ENCODE measurements at places on chromosomes 4 and X.
A peak's percentile ranks its signal among the peaks of the same experiment; 100 is the strongest.

GRCh38 chrX:2652106-2652505 lies 39.0 kb upstream of the CD99 start:
- DNase-seq = no peak

- no peak for DNase-seq
Observed at GRCh38 chr4:72314869-72315268, 254.2 kb downstream of the ADAMTS3 start.

DNA sequence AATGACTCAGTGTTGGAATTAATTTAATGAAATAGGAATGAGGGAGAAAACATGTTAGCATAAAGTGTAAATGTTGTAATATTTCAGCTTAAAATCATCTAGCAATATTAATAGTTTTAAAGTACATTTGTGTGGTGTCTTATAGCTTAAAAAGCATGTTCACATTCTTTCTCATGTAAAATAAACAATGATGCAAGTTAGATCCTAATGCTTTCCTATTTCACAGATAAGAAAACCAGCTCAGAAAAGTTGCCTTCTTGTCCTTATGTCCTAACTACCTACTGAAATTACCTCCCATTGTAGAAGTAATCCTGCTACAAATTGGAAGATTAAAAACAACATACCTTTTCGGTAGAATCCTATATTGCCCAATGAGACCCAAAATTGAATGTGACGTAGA lies 40.9 kb upstream of the PRDM8 start:
- DNase-seq = no peak

DNA sequence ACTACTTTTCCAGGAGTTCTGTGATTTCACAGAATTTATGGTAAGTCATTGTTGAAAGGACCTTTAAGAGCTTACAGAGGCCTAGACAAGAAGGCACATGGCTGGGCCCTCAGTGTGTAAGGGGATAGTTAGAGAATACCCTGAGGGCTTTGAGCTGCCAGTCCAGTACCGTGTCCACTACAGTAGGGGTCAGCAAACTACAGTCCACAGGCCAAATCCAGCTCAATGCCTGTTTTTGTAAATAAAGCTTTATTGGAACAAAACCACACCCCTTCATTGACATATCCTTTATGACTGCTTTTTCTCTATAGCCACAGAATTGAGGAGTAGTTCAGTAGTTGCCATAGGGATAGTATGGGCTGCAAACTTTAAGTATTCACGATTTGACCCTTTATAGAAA lies 176.2 kb downstream of the MID1 start:
- no peak for DNase-seq

DNA sequence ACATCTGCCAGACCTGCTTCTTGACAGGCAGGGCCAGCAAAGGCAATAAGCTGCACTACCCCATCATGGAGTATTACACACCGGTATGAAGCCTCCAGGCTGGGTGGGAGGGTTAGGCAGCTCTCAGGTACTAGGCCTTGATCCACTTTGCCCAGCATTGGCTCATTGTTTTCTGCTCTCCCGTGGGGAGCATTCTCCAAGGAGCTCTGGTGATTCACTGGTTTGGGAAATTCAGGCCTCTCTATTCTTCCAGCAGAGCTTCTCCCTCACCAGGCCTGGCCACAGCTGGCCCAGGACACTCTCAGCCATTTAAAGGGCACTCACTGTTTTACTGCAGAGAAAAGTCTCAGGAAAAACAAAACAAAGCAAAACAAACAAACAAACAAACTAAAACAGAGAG lies 33.0 kb downstream of the DRP2 start:
- no peak for DNase-seq

DNA sequence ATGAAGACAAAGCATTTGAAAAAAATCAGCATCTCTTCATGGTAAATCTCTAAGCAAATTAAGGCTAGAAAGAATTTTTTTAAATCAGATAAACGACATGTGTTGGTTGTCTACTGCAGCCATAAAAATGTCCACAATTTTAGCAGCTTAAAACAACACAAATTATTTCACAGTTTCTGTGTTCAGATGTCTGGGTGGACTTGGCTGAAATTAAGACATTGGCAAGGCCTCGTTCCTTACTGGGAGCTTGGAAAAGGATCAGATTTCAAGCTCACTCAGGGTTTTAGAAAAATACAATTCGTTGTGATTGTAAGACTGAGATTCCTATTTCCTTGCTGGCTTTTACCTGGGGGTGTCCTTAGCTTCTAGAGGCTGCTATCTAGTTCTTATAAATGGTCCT lies 1470.6 kb downstream of the PCDH19 start:
- DNase-seq = no peak

DNA sequence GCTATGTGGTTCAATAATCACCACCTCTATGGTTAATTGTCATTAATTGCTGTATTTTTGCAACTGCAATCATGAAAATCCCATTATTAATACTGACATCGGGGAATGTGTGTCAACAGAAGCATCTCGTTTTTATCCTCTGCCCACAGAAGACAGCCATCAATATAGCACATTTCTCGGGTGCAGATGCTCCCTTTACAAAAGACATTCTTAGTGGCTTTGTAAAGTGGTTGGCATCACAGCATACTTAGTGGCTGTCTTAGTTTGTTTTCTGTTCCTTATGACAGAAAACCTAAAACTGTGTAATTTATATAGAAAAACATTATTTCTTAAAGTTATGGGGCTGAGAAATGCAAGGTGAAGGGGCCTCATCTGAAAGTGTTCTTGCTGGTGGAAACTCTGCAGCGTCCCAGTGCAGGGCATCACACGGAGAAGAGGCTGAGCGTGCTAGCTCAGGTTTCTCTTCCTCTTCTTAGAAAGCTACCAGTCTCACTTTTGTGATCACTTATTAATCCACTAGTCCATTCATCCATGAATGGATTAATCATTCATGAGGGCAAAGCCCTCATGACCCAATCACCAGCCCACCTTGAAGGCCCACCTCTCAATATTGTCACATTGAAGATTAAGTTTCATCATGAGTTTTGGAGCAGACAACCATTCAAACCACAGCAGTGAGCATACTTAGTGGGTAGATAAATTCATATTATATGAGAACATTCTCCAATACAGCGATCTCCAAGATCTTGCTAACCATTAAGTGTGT lies 1067.7 kb upstream of the PABPC4L start:
- DNase-seq = no peak

DNA sequence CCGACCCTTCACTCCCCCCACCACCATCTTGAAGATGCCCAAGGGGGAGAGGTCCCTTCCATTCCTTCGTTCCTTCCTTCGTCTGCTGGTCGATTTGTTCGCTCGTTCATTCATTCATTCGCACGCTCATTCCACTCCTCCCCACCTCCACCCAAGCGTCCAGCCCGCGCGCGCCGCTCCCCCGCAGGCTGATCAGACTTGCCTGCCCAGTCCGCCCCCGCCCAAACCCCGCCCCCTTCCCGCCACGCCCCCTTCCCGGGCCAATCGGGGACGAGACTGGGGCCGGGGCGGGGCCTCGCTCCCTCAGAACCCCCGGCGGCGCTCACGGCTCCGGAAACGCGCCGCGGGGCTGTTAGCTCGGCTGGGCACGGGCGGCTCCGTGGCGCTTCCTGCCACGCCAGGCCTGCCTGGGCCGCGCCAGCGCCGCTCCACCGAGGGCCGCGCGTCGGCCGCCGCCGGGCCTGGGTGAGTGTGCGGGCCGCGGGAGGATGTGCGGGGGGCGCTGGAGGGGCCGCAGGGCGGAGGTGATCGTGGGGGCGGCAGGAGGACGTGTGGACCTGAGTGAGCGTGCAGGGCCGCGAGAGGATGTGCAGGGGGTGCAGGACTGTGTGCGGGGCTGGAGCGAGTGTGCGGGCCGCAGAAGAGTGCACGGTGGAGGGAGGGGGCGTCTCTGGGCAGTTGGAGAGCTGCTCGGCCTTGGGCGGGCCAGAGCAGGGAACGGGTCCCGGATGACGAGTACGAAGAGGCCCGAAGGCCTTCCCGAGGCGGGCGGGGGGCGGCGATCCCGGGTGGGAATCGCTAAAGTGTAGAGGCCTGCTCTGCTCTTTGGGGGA lies at the start of gene ZNF275:
Gene ZNF275, plus strand, starts transcription at position 333 of the 833 bp plus-strand sequence. CDS start 2,527 bp downstream, outside the sequence.
- DNase-seq = peak; percentile 30

- no peak for DNase-seq
Observed at GRCh38 chr4:128716338-128716737, 93.2 kb upstream of the JADE1 start.

DNA sequence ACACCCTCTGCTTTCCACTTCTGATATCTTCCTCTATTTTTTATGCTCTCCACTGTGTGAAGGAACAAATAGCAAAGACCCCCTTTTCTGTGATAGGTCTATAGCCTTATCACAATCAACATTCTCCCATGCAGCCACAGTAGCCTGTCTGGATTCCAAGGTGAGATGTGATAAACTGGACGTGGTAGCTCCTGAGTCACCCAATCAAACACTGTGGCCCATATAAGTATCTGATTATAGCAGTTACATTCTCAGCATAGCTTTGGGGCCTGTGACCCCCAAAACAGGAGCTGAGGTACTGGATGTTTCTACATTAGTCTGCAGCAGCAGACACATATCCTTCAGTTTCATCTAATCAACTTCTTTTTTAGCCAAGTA lies 172.7 kb upstream of the IGFBP7 start:
- DNase-seq = no peak

- no peak for DNase-seq
Observed at GRCh38 chr4:57018980-57019379, 40.3 kb downstream of the POLR2B start.

- no peak for DNase-seq
Observed at GRCh38 chrX:2677764-2678163, 13.3 kb upstream of the CD99 start.

DNA sequence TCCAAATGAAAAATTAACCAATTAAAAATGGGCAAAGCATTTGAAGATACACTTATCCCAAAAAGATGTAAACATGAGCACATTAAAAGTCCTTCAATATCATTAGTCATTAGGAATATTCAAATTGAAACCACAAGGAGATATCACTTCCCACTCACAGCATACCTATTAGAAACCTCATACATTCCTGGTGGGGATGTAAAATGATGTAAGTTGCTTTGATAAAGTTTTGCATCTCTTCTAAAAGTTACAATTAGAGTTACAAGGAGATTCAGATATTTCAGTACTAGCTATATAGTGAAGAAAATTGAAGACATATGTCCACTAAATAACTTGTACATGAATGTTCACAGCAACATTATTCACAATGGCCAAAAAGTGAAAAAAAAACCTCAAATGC lies 1109.3 kb upstream of the LCORL start:
- DNase-seq = no peak

- no peak for DNase-seq
Observed at GRCh38 chr4:16413814-16414555, 187.7 kb upstream of the TAPT1 start.

- DNase-seq = no peak
Observed at GRCh38 chr4:129823105-129823504, 727.2 kb downstream of the C4orf33 start.

- no peak for DNase-seq
Observed at GRCh38 chrX:87160435-87161010, 357.1 kb upstream of the KLHL4 start.

GRCh38 chrX:68511255-68511654 lies 12.4 kb downstream of the YIPF6 start:
- no peak for DNase-seq

DNA sequence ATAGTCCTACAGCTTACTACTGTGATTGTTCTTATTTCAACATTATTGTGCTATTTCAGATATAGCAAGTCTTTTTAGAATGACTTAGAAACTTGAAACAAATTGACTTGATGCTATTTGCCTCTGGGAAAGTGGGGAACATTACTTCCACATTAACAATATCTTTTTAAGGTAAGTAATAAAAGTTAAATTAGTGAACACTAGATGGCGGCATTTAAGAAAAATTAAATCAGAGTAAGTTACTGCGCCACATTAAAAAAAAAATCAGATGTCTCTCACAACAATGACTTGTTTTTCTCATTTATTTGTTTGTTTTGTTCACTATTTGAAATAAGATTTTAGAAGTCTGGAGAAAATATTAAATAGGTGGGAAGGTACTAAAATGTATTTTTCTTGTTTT lies 1026.9 kb upstream of the SLIT2 start:
- no peak for DNase-seq

DNA sequence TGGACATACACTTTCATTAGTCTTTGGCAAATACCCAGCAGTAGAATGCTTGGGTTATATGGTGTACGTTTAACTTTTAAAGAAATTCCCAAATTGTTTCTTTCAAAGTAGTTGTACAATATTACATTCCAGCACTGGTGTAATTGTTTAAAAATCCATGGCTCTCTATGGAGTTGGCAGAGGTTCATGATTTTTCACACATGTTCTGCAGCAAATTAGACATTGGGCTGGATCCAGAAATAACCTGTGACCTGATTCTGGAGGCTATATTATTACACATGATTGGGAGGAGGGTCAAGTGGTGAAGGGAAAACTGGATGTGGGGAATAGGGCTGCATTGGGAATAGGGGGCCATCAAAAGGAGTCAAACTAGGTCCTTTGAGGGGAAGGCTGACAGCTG lies 41.9 kb downstream of the MAMLD1 start:
- no peak for DNase-seq

DNA sequence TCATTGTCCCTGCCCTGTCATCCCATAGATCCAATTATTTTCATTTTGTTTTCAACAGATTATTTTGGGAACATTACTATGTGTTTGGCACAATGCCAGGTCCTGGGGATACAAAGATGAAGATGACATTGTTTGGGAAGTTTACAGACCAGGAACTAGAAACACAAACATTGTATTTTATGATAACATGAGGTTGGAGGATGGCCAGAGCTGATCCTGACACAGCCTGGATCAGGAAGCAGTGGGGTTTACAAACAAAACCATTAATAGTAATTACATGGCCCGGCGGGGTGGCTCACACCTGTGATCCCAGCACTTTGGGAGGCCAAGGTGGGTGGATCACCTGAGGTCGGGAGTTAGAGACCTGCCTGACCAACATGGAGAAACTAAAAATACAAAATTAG lies 29.9 kb downstream of the CLRN2 start:
- DNase-seq = no peak

DNA sequence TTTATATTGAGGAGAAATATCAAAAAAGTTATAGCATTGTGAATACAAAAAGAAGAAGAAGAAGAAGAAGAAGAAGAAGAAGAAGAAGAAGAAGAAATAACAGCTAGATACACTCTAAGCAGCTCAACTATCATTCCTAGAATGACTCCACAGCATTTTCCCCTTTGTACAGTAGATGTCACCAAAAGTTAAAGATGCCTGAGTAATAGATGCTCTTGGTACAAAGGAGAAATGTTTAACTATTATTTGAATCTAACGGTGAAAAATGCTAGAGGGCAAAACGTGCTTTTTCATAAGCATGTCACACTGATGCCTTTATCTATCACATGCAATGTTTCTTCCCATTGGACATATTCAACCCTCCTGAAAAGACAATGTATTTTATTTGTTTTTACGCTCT lies 178.4 kb upstream of the GPRIN3 start:
- DNase-seq = no peak

- no peak for DNase-seq
Observed at GRCh38 chr4:4306920-4307319, 16.9 kb downstream of the ZBTB49 start.

- no peak for DNase-seq
Observed at GRCh38 chrX:50169717-50170116, 31.1 kb downstream of the AKAP4 start.
